Heart right ventricle (tissue), 16 donors: ENCODE measurements at places on chromosomes 2 and 18. TPM values are rescaled to one million over a fixed set of nuclear protein-coding genes. Genes with fewer than 3 reads are reported as not detected.

ALPP gene
- polyA plus RNA-seq, result not detected

G6PC2 gene
- not detected for polyA plus RNA-seq

IL1RL1 gene
- polyA plus RNA-seq, result 44.9 TPM

CPLX4 gene
- not detected for polyA plus RNA-seq

COL5A2 gene
- polyA plus RNA-seq, result 11.6 TPM

MZT2B gene
- 911 TPM for polyA plus RNA-seq

IL1A gene
- polyA plus RNA-seq, result not detected

C2orf66 gene
- 0.03 TPM for polyA plus RNA-seq

RNF25 gene
- polyA plus RNA-seq, result 18.1 TPM

RANBP2 gene
- 11.7 TPM for polyA plus RNA-seq

NTSR2 gene
- not detected for polyA plus RNA-seq

RAB17 gene
- polyA plus RNA-seq, result 4.8 TPM

DHRS9 gene
- 0.73 TPM for polyA plus RNA-seq

KIAA2012 gene
- polyA plus RNA-seq, result not detected
